SW480 (cell line): ENCODE measurements at places on chromosomes 16 and 17.

DNA sequence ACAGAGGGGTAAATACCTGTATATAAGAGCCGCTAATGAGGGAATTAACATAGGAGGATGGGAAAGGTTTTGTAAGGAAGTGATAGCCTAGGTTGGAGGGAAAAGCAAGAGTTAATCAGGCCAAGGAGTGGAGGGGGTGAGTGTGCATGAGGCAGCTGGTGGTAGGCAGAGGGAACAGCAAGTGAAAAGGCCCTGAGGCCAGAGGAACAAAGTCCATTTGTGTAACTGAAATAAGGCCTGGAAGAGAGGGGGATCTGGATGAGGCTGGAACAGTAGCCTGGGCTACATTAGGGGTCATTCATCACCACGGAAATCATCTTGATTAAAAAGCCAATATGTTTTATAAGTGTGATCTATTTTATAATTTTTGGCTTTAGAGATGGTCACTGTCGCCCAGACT lies 45.7 kb downstream of the FZD2 start:
- DNase-seq: no peak

DNA sequence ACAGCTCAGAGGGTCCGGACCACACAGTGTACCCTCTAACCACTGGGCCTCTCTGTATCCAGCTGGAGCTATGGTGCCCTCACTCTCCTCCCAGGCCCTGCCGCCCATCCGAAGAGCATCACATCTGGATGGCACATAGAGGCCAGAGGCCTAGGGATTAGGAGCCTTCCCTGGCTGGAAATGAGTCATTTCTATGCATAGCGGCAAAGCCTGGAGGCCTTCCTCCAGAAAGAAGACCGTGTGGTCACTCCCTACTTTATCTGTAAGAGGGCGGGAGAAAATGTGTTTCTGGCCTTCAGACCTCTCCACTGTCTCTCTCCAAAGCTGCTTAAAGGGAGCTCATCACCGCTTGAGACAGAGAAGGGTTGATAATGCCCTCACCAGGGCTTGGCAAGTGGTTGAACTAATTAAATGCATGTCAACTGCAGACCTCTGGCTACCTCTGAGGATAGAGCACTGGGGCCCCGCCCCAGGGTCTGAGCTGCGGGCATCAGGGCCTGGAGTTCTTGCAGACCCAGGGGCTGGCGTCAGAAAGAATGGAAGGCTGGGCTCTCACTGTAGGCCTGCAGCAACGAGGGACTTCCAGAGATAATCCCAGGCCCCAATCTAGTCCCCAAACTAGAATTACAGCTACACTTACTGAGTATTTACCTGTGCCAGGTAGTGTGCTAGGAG lies 122.2 kb downstream of the IRX5 start:
- DNase-seq: no peak

DNA sequence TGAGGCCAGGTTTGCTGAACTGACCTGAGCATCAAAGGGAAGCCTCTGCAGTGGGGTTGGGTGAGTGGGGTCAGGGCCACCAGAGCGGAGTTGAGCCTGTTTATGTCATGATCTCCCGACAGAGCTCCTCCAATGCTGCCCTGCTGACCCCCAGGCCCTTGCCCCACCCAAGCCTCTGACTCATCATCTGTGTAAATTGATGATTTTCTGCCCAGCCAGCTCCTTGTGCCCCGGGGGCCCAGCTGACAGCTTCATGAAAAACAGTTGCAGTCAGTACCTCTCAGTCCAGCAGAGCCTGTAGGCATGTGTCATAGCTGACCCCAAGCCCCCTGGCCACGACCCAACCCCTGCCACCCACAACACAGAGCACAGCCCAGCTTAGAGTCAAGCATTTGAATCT lies 134.9 kb downstream of the CCT6B start:
- DNase-seq: no peak

GRCh38 chr16:53093162-53093744 lies 38.5 kb downstream of the CHD9 start:
- no peak for DNase-seq

- DNase-seq: no peak
Observed at GRCh38 chr17:42247734-42248133, 28.5 kb downstream of the STAT5B start.

- DNase-seq: peak; percentile 13
Observed at GRCh38 chr17:81153340-81153803, 11.9 kb upstream of the PVALEF start.
